ENCODE measurements at places on chromosomes 2 and 18.

DNA sequence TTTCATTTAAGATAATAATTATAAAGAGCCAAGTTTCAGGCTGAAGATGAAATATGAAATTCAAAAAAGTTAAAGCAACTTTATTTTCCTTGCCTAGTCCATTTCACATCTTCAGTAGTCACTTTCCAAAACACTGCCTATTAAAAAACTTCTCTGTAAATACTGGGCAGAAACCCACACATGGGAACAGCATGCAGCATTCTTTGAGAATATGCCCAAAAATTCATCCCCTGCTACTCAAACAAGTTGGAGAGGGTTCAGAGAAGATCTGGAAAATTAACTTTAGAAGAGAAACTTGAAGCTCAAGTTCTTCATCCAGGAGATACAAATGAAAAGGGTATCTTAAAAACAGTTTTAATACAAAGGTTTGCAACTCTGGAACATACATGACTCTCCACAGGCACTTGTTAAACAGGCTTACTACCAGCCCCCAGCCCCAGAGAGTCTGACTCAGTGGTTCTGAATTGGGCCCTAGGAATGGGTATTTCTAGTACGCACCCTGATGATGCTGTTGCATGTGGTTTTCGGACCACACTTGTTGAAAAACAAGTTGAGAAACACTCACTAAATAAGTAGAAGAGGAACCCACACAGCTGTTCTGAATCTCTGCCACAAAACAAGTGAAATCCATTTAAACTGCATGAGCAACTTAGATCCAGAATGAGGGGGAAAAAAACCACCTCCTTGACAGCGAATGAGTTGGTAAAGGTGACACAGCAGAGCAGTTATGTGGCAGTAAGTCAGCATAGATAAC lies 329.1 kb downstream of the SATB2 start:
- DNase-seq = no peak

DNA sequence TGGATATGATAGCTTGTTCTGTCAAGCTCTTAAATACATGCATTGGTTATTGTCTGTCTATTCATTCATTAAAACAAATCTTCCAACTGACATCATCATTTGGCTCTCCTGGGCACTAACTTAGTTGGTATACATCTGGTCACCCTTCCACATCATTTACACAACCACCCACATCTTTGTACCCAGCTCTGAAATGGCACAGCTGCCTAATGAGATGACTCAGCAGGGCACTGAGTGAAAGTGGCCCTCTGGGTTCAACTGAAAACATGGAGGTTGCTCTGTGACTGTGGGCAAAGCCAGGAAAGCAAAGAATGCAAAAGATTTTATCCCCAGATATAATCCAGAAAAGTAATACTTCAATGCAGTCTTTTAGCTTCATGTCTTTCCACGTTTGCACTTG lies 234.0 kb upstream of the MAP2 start:
- DNase-seq = no peak

DNA sequence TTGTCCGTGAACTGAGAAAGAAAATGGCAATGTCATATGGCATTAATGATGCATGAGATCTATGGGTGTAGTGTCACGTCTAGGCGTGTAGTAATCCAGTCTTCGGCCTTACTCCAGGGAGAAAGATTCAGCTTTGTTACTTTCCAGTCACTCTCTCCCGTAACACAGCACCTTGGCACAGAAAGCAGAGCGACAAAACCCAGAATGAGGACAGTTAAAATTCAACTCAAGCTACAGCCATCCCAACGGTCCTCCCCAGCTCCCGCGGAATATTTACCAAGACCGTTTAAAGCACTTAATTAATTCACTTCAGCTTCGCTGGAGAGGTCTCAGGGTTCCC lies 797 bp upstream of the CRIM1 start:
- DNase-seq = no peak

DNA sequence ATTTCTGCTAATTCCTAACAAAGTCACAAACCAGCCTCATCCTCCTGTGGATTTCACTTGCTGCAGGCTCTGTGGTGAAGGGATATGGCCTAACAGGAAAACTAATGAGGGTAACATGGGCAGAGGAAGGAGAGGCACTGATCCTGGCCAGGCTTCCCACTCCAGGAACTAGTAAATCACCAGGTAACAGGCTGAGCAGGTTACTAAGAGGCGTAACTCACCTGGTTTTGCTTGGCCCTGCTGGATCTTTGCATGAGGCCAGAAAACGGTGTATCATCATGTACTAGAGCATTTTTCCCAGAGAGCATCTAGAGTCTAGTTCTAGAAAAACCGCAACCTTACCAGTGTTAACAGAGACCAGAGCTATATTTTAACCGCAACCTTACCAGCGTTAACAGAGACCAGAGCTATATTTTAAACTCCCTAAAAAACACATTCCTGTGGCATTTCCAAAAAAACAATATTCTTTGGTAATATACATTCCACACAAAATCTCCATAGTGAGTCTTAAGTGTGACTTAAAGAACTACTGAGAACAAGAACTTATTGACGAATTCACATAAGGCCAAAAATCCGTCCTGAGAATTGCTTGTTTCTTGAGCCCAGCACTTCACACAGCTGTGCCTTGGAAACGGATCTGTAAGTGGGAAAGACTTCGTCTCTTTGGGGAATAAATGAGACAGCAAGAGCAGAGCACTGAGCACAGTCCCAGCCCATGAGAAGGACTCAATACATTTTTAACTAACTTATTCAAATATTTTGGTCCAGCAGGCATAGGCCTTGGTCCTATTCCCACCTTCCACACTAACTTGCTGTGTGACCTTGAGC lies 43.4 kb downstream of the DPP4 start:
- DNase-seq = no peak

GRCh38 chr2:55887351-55887750 lies 36.2 kb downstream of the EFEMP1 start:
- DNase-seq = no peak

GRCh38 chr2:60844105-60844504 lies 37.3 kb upstream of the REL start:
- peak; percentile 41 for DNase-seq

GRCh38 chr2:47272031-47272864 lies 117.1 kb upstream of the STPG4 start:
- DNase-seq = no peak

- no peak for DNase-seq
Measured at GRCh38 chr2:238494573-238494961, 67.8 kb downstream of the ASB1 start.

DNA sequence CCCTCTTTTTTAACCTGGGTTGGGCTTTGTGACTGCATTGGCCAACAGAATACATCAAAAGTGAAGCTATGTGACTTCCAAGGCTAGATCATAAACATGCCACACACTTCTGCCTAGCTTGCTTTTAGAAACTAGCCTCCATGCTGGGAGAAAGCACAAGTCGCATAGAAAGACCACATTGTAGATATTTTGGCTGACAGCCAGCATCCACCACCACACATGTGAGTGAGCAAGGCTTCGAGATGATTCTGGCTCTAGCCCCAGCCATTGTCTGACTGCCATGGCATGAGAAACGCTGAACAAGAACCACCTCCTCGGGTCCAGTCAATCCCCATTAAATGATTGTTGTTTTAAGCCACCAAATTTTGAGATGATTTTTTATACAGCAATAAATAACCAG lies 66.8 kb upstream of the STPG4 start:
- no peak for DNase-seq

DNA sequence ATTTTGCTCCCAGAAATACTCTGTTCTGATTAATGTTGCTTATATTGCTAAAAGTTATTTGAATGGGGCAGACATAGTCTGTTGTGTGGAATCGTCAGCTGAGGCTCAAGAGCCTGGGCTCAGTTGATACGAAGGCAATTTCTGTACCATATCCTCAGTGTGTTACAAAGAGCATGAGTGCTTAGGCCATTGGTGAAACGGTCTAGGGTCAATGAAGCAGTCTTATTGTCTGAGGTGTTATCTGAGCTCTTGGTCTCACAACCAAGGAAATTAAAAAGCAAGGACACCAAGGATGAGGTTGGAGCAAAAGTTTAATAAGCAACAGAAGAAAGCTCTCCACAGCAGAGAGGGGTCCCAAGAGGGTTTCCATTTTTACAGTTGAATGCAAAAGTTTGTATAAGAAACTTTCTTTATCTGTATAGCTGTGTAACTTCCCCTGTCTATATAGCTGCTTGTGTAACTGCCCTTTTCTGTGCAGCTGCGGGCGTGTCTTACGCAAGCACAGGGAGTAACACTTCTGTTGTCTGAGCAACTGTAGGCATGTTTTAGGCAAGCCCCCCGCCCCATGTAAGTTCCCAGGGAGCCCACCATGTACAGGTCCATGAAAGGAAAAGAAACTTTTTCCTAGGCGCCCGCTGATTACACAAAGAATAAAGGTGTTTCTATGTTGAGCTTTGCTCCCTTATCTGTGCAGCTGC lies 40.6 kb upstream of the DSC1 start:
- peak; percentile 14 for DNase-seq

DNA sequence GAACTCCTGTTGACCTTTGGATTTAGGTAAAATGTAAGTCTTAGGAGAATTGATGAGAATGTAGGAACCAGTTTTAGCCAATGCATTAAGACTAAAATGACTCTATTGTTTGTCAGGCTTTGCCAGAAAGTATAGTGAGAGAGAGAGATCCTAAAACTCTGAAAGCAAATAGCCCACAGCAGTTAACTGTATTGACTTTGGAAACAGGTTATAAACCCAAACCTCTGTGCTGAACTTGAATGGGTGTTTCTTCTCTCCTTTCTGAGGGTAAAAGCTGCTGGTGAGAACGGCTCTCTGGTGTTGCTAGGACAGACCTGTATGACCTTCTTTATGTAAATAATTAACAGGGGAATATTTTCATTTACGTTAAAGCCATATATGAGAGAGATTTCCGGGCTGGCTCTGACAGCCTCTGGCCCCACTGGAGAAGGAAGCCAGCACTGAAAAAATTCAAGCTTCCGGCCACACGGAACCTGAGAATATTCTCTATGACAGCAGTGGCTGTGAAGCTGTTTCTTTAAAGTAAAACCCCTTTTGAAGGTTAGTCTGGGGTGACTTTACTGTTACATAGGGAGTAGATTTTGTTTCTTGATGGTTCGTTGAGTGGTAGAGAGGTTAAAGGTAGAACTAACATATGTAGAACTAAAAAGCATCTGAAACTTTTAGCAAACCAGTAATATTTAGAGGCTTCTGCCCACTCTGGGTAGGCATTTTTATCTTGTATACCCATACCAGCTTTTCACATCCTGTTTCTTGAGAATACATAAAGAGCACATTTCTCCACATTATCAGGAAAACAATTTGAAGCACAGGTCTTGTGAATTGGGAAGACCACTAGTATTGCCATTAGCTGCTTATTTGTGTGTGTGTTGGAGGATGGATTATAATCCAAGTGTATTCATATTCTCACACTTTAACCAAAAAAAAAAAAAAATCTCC lies 123.8 kb downstream of the SPTBN1 start:
- no peak for DNase-seq

DNA sequence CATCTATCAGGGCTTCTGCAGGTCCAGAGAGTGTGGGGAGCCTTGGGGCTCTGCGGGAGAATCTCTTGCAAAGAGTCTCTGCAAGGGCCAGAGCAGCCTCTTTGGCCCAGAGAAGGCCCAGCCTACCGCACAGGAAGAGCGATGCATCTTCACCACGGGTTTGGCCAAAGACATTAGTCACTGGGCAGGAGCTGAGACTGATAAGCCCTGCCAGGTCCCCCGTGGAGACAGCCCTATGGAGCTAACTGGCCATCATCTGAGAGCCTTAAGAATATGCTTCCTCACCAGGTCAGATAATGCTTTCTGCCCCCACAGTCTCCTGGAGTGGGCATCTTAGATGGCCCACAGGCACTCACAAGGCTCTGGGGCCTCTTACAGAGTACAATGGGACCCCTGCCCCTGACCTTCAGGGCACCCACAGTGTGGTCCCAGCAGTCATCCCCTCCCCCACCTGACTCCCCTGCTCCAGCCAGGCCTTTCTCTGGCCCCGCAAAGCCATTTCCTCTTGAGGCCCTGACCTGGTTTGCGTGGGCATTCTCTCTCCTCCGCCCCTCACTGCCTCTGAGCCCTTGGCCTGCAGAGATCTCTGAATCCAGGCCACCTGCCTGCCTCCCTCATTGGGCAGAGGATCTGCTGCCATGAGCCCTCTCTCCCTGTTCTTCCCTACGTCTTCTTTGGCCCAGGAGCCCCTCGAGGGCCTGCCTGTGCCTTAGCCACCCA lies 31.9 kb upstream of the MAPRE3 start:
- no peak for DNase-seq

Measured in bone marrow (tissue), 2 donors.